Left lobe of liver (tissue), 2 donors: ENCODE measurements at places on chromosomes 2 and 18.

- peak; percentile 32 for DNase-seq
Measured at GRCh38 chr2:235937526-235937925, 230.7 kb downstream of the GBX2 start.

GRCh38 chr2:207236156-207236935, 70.6 kb upstream of the KLF7 start:
- DNase-seq: no peak

DNA sequence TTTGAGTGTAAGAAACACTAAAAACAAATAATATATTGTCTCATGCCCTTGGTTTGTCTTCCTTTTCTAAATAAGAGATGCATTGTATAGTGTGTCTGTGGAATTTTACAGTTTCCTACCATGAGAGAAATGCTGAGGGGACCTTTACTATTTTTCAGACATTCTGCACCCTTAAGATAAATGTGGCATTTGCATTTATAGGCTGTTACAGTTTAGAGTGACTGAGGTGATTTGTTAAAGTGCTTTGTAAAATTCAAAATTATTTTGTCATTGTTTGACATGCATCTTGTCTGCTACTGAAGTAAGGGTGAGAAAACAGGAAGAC, 78.9 kb upstream of the ZSWIM2 start:
- no peak for DNase-seq

DNA sequence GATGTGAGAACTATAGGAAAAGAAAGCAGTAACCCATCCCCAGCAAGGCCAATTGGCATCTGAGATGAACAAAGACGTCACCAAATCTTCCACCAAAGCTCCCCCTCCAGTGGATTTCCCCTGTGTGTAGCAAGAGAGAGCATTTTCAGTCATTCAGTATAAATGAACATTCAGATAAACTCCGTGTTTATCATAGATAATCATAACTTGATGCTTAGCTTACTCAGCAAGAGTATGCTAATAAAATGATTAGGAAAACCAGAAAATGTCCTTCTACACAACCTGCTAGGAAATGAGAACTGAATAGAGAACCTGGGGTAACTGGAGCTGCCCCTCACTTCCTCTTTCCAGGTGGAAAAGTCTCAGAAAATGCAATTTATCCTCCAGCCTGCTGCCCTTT, 198.0 kb upstream of the CCDC150 start:
- DNase-seq: no peak

DNA sequence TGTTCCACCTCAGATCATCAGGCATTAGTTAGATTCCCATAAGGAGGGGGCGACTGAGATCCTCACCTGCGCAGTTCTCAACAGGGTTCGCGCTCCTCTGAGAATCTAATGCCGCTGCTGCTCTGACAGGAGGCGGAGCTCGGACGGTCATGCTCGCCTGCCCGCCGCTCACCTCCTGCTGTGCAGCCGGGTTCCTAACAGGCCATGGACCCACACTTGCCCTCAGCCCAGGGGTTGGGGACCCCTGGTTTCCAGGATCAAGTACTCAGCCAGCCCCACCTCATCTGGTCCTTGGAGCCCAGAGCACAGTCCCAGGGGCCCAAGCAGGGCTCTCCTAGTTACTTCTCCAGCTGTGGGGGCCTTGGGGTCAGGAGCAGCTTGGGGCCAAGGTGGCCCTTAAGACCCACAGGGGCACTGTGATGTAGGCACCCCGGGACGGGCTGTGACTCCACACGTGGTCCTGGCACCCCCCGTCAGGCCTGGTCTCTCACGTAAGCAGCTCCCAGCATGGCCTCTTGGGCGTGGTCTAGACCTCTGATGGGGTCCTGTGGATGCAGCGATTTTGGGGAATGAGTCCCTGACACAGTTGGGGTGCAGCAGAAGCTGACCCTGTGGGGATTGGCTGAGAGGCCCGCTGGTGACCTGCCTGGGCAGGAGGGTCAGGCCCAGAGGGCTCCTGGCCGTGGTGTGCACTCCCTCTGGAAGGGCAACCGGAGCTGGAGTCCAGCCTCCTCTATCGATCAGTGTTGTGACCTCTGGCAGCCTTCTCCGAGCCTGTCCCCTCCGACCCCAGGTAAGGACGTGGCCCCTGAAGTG, 28.3 kb upstream of the OTOS start:
- no peak for DNase-seq

- DNase-seq: no peak
Measured at GRCh38 chr2:168658706-168659105, 143.7 kb upstream of the NOSTRIN start.

DNA sequence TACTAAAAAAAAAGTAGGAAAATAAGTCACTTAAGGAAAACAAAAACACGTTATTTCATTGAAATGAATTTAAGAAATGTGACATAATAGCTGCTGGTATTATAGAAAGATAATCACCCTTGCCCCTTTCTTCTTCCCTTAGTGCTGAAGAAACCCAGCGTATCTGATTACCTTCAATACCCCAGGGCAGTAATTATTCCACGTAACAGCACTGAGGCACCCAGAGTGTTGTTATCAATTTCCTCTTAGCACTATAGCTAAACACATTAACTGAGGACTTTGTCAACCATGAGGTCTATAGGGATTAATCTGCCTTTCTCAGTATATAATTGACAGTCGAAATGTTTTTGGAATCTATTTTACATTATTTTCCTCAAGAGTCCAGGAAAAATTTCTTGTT, 180.0 kb upstream of the NXPH2 start:
- no peak for DNase-seq

- peak; percentile 96 for DNase-seq
Measured at GRCh38 chr18:22346953-22347605, 70.6 kb downstream of the CTAGE1 start.

DNA sequence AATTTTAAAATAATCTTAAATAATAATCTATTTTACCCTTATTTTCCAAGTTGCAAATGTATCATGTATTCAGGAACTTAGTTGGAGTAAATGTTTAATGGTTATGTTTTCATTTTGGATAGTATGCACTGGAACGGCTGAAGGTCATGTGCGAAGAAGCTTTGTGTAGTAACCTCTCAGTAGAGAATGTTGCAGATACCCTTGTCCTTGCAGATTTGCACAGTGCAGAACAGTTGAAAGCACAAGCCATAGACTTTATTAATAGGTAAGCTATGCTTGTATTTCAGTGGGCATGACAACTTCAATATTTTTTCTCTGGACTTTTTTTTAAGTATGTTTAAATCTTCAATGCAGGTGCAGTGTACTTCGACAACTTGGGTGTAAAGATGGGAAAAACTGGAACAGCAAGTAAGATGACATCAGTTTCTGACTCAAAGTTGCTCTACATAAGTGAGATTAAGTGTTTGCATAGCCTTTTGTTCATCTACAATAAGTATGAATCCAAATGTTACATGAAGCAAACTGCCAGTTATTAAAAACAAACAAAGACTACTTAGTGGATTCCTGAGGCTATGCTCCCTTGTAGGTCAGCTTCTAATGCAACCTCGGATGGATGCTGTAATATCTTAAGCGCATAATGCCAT, 63.1 kb downstream of the SPOPL start:
- no peak for DNase-seq

- no peak for DNase-seq
Measured at GRCh38 chr2:62206024-62206423, 10.1 kb downstream of the B3GNT2 start.

- no peak for DNase-seq
Measured at GRCh38 chr18:293536-293935, 25.7 kb upstream of the THOC1 start.

DNA sequence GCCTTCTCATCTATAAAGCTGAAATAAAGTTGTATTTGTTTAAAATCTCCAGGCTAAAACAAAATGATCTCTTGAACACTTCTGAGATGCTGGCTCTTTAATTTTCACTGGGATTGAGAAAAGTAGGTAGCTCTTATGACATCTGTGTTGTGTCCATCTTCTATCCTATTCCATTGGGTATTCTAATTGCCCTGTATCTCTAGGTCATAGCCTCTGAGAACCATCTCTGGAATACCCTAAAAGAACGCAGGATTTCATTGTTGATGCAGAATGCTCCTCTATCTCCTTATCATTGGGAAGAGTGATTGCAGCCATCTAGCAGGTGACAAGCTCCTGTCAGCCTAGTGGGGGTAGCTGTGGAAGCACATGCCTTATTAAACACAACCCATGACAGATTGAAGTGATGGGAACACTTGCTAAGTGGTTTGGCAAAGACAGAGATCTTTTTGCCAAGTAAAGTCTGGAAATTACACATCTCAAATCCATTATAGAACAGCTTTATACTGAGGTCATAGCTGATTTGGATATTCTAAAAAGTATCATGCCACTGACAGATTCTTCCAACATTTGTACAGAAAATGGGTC, 178.2 kb downstream of the TDRD15 start:
- no peak for DNase-seq

DNA sequence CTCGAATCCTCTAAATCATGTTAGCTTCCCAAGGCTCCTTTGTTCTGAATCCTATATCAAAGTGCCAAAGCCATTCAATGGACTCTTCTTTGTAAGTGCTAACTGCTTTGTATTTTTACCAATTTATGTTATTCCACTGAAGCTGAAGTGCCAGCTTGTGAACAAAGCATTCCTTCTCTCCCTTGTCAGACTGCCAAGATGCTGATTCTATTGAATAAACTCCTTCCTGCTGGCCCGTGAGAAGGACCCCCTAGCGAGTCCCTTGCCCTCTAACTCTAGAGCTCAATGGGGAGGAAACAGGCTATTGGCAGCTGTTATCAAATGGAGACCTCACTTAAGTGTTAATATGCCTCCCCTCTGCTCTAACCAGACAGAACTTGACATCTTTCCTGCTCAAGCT, 1097.9 kb upstream of the CNTNAP5 start:
- DNase-seq: no peak

DNA sequence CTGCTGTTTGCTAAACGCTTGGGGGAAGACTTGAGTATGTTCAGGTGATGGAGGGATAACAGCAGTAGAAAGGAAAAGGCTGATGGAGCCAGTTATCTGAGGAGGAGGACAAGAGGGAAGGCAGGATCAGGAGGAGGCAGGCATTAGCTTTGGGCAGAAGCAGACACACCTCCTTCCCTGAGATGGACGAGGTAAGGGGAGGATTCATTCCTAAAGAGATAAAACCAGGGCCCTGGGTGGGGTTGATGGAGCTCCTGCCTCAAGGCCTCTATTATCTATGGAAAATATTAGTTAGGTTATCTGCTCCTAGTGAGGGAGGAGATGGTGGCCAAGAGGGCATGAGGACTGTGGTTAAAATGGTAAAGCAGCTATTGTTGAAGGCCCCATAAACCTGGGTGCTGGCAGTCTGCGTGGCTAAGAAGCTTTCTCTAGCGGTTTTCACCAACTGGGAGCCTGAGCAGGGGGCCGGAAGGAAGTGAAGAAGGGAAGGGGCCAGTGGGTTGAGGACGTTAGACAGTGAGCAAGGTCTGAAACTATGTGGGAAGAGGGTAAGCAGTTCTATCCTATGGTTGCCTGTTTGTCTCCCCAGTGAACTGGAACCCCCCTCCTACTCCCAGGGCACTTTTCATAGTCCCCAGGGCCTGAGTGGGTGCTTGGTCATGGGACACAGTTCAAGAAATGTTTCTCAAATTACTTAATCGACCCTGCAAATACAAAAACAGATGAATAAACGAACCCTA, 56.6 kb upstream of the HK2 start:
- no peak for DNase-seq

- no peak for DNase-seq
Measured at GRCh38 chr2:54512183-54512582, 56.1 kb downstream of the SPTBN1 start.

GRCh38 chr2:231306791-231307393, 88.6 kb upstream of the B3GNT7 start:
- DNase-seq: no peak
